Activated effector memory CD4-positive, alpha-beta T cell treated with Interleukin-2 at 50 U/mL for 16 hours (primary cell): ENCODE measurements at places on chromosomes 4 and X.

GRCh38 chr4:87601361-87601760, 7.0 kb upstream of the DSPP start:
- DNase-seq, result no peak

GRCh38 chr4:93394545-93395081, 433.9 kb upstream of the ATOH1 start:
- DNase-seq, result no peak

GRCh38 chrX:140815868-140816267, 106.3 kb downstream of the LINC00632 start:
- DNase-seq, result no peak

DNA sequence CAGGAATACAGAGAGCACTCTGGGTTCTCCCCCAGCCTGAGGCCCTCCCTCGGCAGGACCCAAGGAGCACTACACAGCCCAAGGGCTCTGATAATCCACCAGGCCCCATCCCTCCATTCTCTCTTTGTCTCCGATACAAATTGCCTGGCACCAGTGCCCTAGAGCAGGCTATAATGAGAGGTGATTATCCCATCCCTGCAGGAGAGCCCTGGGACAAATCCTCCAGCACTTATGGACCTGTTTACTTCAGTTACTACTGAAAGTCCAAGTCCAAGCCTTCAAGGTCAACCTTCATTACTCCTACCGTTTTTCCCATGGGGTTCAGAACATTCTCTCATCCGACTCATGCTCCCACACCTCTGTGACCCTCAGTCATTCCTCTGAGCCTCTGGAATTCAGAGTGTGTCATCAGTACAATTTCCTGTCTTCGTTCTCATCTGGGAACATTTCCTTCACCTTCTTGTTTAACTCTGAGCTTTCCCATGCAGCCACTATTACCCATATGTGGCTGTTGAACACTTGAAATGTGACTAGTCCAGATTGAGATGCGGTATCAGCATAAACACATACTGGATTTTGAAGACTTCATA, 299.0 kb downstream of the RAPGEF2 start:
- no peak for DNase-seq

- DNase-seq, result no peak
Observed at GRCh38 chr4:48032721-48033120, 16.1 kb downstream of the NIPAL1 start.

DNA sequence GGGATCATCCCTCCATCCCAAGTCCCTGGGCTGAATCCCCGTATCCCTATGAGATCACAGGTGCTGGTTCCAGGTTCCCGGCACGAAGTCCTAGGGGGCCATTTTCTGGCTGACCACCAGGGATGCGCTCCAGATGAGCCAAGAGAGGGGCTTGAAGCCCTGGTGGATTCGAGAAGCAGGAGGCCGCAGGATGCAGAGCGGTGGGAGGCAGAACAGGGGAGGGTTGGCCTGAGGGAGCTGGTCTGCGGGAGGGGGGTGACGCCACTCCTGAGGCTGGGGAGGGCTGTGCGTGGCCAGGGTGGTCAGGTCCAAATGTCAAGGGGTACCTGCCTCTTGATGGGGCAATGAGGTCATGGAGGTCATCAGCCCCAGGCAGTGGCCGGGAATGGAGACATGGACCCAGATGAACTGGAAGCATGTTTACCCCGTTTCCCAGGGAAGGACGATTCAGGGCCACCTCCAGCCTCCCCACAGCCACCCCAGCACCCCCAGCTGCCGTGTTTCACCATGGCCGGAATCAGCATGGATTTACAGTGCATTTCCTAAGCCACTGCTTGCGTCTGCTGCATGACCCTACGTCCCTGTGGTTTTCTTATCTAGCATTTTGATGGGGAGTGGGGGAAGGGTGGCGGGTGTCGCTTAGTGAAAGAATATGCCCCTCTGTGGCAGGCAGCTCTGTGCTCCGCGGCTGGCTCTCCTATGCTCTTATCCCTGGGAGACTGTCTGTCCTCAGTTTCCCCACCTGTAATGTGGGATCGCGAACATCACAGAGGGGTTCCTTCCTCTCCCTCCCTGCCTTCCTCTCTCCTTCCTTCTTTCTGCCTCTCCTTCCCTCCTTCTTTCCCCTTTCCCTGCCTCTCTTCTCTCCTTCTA, 17.0 kb upstream of the HTRA3 start:
- no peak for DNase-seq

DNA sequence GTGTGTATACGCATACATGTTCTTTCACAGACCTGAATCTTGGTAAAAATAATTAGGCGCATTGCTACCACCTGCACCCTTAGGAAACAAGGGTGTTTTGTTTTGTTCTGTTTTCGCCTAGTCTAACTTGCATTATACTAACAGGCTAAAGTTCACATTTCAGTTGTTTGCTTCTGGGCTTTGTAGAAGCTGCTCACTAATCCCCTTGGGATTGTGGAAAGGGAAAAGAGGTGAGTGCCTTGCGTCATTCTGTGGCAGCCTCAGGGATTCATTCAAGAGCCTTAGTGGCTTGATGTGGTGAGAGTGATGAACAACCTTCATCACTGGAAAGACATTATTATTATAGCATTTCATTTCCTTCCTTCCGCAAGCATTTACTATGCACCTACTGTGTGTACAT, 331.1 kb downstream of the ADGRL3 start:
- DNase-seq, result no peak

GRCh38 chrX:1011691-1012283, 200.7 kb downstream of the CRLF2 start:
- DNase-seq, result no peak
